IMR-90 (cell line): ENCODE measurements at places on chromosomes 3 and 15. TPM values are rescaled to one million over a fixed set of nuclear protein-coding genes. Genes with fewer than 3 reads are reported as not detected.

Gene MST1
- total RNA-seq: 1.1 and 1.3 TPM in 2 replicates

Gene PIF1
- total RNA-seq: 3.9 and 5.3 TPM in 2 replicates

Gene TAGLN3
- 3.2 and 3.6 TPM in 2 replicates for total RNA-seq

Gene ITPR1
- 5.7 and 5.8 TPM in 2 replicates for total RNA-seq

Gene TMEM40
- not detected in 2 replicates for total RNA-seq

Gene PIGX
- total RNA-seq: 14.5 and 22.2 TPM in 2 replicates

Gene GPR156
- total RNA-seq: 0.18 and 0.28 TPM in 2 replicates

Gene CAPN3
- total RNA-seq: under 0.01 and 1.4 TPM in 2 replicates

Gene DPPA4
- not detected in 2 replicates for total RNA-seq

Gene CHST2
- total RNA-seq: 0.90 and 1.1 TPM in 2 replicates

Gene TTLL13
- not detected in 2 replicates for total RNA-seq

Gene C3orf80
- total RNA-seq: not detected in 2 replicates

Gene C3orf22
- not detected in 2 replicates for total RNA-seq

Gene ALDH1A3
- 5.0 and 8.6 TPM in 2 replicates for total RNA-seq

Gene NTRK3
- under 0.01 TPM in 2 replicates for total RNA-seq

Gene SLC2A2
- total RNA-seq: not detected in 2 replicates

Gene SAMMSON
- total RNA-seq: not detected in 2 replicates

Gene GPR149
- not detected in 2 replicates for total RNA-seq

Gene C3orf62
- total RNA-seq: 0.83 and 0.90 TPM in 2 replicates

Gene SI
- not detected in 2 replicates for total RNA-seq

Gene MESP1
- total RNA-seq: under 0.01 TPM in 1 of 2 replicates, not detected in the other

Gene COL6A6
- total RNA-seq: not detected in 2 replicates

Gene PAQR9
- not detected in 2 replicates for total RNA-seq

Gene ALDH1L1
- total RNA-seq: not detected in 2 replicates

Gene SH2D7
- total RNA-seq: not detected in 2 replicates

Gene ADGRG7
- not detected in 2 replicates for total RNA-seq

Gene GPR176
- total RNA-seq: 194 and 246 TPM in 2 replicates

Gene CACNA2D3
- total RNA-seq: 0.28 and 0.36 TPM in 2 replicates

Gene ITIH3
- total RNA-seq: 0.72 and 1.1 TPM in 2 replicates

Gene SERPINI2
- total RNA-seq: not detected in 2 replicates

Gene STAC
- 0.28 and 0.36 TPM in 2 replicates for total RNA-seq

Gene CACNA2D2
- not detected in 2 replicates for total RNA-seq

Gene SLC9C1
- not detected in 2 replicates for total RNA-seq

Gene TFRC
- 156 and 207 TPM in 2 replicates for total RNA-seq

Gene FEZF2
- total RNA-seq: not detected in 2 replicates

Gene BCHE
- 1.6 and 1.9 TPM in 2 replicates for total RNA-seq

Gene SPSB4
- not detected in 2 replicates for total RNA-seq
